ENCODE measurements at places on chromosomes 3 and 15.
A peak's percentile ranks its signal among the peaks of the same experiment; 100 is the strongest.

DNA sequence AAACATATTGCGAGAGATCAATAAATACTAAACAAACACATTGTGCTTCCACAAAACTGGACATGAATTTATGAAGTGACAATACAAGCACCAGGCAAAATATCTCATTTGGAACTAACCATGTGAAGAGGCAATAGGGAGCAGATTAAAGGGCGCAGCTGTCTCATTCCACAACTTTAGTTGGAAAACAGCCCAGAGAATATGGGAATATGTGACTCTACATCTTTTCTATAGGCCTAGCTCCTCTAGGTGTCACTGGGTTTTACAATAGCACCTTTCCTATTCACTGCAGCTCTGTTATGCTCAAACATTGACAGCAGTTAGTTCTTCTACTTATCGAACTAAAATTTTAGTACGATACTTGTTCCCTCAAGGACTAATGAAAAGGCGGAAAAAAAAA lies 866.3 kb upstream of the GBE1 start:
- DNase-seq: no peak

GRCh38 chr3:195095704-195096036 lies 175.3 kb downstream of the XXYLT1 start:
- DNase-seq: no peak

DNA sequence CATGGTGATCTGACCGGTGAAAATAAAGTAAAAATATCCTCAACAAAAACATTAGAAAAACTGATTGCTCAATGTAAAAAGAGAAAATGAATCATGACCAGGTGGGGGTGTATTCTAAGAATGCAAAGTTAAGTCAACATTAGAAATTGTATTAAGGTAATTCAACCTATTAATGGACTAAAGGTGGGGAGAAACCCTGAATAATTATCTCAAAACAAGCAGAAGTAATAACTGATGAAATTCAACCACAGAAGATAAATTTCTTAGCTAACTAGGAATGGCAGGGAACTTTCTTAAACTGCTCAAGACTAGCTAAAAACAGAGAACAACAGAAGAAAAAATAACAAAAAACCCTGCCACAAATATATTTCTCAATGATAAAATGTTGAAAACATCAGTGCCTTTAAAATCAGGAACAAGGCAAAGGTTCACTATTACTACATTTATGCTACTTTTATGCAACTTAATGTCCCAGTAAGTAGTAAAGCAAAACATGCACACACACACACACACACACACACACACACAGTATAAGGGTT lies 204.4 kb upstream of the THBS1 start:
- DNase-seq: no peak

DNA sequence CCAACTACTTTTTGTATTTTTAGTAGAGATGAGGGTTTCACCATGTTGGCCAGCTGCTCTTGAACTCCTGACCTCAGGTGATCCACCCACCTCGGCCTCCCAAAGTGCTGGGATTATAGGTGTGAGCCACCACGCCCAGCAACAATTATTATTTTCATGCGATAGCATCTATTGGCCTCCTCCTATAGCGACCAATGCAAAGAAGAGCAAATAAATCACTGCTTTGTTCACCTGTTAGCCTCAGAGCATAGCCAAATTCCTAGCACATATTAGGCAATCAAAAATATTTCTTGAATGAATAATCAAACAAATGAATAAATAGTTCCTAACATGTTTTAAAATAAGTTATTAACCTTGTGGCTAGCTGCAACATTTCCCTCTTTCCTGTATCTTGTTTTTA lies 36.8 kb upstream of the TNFSF10 start:
- DNase-seq: no peak

- peak; percentile 0 for DNase-seq
These were observed 54.5 kb downstream of the ACAD9 start for GRCh38 chr3:128933922-128934253.

DNA sequence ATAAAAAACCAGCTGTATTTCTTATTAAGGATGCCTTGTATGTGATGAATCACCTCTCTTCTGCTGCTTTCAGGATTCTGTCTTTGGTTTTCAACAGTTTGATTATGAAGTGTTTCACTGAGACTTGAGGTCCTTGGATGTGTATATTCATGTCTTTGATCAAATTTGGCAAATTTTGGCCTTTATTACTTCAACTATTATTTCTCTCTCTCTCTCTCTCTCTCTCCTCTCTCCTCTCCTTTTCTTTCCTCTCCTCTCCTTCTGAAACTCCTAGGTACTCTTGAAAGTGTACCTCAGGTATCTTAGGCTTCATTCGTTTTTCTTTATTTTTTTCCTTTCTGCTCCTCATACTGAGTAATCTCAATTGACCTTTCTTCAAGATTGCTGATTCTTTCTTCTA lies 43.3 kb downstream of the LSM3 start:
- no peak for DNase-seq

GRCh38 chr15:71443538-71443937 lies 328.3 kb downstream of the THSD4 start:
- DNase-seq: peak; percentile 53

GRCh38 chr3:125313060-125313635 lies 62.0 kb downstream of the ZNF148 start:
- no peak for DNase-seq

GRCh38 chr3:171776839-171777583 lies 33.3 kb downstream of the PLD1 start:
- no peak for DNase-seq

GRCh38 chr15:75358771-75359536 lies 9.5 kb downstream of the MAN2C1 start:
- no peak for DNase-seq

GRCh38 chr15:63994073-63994600 lies 52.1 kb downstream of the DAPK2 start:
- no peak for DNase-seq

DNA sequence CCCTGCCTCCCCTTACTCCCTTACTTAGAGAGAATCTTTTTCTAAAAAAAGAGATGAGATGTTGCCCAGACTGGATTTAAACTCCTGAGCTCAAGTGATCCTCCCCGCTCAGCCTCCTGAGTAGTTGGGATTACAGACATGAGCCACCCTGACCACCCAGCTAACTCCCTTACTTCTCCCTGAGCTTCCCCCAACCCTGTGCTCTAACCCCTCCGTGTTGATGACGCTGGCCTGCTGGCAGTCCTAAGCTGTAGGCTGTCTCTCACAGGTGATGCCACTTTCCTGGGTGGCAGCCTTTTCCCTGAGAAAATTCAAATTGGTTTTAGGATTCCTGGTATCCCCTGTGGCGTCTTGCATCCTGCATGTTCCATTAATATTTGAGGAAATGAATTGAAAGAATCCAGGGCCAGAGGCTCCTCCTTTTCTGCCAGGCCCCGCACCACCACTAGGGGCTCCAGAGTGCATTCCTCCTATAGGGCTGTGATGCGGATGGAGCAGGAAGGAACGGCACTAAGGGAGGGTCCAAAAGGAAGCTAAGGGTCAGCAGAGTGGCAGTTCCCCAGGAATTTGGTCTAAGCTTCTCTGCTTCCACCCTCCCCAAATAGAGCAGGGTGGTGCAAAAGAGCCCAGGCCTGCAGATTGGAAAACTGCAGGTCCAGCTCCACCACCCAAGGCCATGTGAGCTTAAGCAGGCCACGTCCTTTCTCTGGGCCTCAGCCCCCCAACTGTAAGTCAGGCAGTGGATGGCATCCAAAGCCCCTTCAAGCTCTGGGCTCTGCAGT lies 101.1 kb downstream of the DAPK2 start:
- DNase-seq: peak; percentile 70

DNA sequence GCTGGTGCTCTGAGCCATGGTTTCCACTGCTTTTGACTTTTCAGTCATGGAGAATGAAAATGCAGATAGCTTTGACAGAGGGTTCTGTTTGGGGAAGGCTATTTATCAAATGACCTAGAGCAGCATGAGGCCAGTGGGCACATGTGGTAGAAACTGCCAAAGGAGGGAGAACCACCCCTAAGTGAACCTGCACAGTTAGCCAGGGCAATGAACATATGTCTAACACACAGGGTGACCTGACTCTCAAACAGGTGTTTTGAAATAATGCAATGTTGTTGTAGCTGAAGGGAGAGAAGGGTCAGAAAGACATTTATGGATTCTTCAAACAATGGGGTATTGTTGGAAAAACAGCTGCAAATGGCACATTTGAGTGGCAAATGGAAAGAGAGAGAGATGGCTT lies 174.4 kb upstream of the FAM3D start:
- no peak for DNase-seq

- DNase-seq: no peak
These were observed 96.1 kb upstream of the GOLIM4 start for GRCh38 chr3:168191856-168192255.

GRCh38 chr15:77578641-77579372 lies 53.9 kb downstream of the LINGO1 start:
- DNase-seq: no peak

- DNase-seq: no peak
These were observed 48.3 kb downstream of the MRPL3 start for GRCh38 chr3:131454501-131454900.

DNA sequence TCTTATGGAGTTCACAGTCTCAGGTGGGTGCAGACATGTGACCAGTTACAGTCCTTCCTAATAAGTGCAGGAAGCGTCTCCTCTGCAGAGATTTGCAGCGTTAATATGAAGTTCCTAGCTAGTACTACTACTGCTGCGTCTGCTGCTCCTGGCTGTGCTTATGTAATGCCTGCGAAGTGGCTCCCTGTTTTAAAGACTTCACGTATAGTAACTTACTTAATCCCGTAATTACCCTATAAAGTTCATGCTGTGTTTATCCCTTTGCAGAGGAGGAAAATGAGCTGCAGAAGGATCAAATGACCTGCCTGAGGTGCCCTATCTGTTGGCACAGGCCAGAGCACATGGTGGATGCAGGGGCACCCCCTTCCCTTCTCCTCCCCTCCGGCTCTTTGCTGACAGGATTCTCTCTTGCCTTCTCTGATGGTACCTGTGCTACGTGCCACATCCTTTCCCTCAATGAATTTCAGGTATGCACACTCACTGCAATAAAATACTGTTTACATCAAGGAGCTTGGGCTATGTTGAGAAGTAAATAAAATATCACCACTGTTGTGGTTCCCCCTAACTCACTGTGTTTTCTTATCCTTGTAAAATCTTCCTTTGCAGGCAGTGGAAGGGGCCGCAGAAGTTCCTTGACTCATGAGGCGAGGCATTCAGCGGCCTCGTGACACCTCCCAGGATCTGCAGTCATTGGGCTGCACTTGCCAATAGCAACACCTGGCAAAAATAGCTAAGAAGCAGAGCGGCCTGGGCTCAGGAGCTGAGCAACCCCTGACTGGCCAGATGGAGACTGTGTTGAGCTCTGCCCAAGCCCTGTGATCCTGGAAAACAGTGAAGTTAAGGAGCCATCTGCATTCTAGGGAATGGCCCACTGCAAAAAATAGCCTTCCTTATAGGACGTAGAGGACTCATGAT lies 188.9 kb upstream of the ATP10A start:
- DNase-seq: peak; percentile 51

DNA sequence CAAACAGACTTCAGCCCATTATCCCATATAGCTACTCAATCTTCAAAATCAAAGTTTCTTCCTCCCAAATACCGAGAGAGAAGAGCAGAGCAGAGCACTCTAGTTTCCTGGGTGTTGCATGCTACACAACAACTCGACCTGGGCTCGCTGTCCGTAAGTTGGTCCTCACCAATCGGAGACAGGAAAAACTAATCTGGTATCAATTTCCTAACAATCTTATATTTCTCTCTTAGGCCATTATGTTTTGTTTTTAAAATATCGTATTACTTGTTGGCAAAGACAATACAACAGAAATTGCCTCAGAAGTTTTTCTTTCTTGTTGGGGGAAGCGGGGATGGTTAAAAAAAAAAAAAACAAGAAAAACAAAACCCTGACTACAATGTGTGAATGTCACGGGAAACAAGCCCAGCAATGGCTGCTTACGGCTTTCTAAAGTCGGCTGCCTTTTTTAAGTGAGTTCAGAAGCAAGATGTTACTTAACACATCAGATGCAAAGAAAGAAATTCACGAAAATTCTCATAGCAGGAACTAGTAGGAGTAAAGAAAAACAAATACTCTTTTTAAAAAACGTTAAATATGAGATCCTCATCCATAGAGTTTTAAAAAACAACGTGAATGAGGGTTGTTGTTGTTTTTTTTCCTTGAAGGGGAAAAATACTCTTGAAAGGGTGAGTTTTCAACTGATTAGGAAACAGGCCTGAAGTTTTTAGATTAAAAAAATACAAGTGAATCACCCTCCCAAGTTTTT lies 1.9 kb downstream of the VGLL4 start:
- no peak for DNase-seq

- no peak for DNase-seq
These were observed 173.7 kb upstream of the ONECUT1 start for GRCh38 chr15:52963865-52964264.

- no peak for DNase-seq
These were observed 244.6 kb downstream of the CADPS start for GRCh38 chr3:62630664-62631063.

DNA sequence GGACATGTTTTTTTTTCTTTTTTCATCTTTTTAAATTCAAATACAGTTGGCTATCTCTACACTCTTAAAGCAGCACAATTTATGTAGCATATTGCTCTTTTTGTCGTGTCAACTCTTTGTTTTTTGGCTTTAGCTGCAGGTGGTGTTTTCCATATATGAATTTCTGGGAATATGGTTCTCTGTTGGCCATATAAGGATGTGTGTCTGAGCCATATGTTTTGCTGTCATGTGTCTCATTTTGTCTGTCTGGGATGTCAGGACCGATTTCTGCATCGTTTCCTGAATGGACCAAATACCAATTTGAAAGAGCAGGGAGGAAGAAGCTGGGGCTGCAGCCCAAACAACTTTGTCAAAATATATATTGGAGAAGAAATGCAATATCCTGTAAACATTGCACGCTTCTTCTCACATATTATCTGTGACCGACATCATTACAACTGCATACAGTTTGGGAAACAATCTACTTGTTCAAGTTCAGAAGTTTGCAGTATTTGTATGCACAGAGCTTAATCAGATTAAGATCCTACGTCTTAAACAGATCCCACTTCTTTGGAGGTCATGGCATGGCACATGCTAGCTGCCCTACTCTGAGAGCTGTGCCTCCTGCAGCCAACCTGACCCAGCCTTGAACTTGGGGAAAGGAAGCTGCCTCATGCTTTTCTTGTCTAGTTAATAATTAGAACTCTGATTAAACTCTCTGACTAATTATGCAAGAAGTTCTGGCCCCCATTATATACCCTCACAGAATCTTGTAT lies 4.0 kb upstream of the SATB1 start:
- no peak for DNase-seq

GRCh38 chr15:101633356-101633755 lies 18.8 kb downstream of the TM2D3 start:
- DNase-seq: no peak

- DNase-seq: no peak
These were observed 30.8 kb downstream of the MAP4 start for GRCh38 chr3:47985381-47985780.

- no peak for DNase-seq
These were observed 10.4 kb upstream of the MME start for GRCh38 chr3:155069729-155070128.

DNA sequence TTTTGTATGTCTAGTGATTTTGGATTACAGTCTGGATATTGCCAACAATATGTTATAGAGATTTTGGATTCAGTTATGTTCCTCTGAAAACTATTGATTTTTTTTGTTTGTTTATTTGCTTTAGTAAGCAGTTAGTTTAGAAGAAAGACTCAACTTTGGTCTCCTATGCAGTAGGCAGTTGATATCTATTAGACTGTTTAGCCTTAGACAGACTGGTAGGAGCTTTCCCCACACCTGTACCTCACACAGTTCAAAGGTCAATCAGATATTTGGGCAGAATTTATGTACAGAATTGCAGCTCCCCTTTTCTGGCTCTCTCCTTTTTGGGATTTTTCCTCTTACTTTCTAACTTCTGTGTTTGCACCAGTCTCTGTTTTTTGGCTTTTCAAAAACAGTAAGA lies 42.3 kb downstream of the IL20RB start:
- no peak for DNase-seq

- no peak for DNase-seq
These were observed 144.1 kb upstream of the TPRG1 start for GRCh38 chr3:189027626-189028155.
